ENCODE measurements at places on chromosomes 1 and 21.
A peak's percentile ranks its signal among the peaks of the same experiment; 100 is the strongest.

DNA sequence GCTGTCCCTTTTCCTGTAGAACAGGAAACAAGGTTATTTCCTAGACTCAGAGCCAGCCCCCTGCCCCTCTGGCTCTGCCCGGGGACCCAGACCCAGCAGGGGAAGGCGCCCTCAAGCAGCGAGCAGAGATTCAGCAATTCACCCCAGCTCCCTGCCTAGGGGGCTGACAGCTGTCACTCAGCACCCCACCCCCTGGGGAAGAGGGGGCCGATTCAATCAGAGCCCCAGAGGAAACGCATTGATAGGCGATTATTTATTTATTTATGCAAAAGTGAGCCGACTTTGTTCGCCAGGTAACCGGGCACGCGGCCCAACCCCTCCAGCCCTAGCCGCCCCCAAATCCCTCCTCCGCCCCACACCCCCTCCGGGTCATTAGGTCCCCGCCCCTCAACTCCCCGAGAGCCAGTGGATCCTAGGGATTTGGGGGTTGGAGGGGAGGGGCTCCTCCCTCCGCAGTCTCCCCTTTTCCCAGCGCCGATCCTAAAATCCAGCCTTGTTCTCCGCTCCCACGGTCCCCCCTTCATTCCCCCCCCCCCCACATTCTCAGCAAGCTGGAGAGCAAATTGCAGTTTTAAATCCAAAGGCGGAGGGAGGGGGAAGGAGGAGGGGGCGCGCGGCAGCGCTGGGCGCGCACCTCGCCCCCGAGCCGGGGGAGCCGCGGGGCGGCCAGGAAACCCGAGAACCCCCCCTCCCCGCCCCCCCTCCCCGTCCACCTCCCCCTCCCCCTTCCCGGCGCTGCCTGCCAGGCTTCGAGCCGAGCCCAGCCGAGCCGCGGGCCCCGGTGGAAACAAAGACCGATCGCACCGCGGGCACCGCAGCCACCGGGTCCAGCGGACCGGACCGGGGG, 1.3 kb downstream of the AHDC1 start:
- peak; percentile 30 for DNase-seq

DNA sequence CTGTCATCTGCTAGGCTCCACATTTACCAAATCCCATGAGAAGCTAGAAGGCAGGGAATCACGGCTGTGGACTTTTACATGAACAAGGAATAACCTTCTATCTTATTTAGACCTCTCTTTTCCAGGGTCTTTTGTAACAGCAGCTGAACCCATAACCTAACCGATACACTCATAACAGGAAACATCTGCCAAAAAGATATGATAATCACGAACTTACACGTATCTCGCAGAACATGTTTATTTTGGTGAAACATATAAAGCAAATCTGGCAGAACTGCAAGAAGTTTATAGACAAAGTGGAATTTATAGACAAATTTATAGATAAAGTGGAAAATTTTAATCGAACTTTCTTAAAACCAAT, 20.4 kb downstream of the TINAGL1 start:
- no peak for DNase-seq

DNA sequence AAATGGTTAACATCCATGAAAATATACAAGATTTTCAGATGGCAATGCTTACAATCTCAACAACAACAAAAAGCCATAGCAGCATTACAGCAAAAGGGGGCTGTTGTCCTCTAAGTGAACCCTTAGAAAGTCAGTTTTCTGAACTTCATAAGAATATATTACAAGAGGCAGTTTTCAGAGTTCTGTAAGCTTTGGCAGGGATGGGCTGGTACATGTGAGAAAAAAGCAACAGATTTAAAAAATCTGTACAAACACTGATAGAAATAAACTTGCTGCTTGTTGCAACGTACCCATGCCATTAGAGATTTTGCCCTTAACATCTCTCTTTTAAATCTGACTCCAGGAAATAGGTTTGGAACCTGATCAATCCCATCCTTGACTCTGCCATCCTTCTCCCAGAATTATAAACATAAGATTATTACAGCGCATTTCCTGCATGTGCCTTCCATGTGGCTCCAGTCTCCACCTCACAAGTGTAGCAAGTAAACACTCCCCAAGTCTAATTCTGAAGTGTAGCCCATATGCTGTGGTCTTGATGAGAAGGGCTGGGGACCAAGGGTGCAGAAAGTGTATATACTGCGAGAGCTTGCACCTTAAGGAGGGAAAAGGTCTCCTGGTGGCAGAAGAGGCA, 101.4 kb upstream of the TSPAN2 start:
- no peak for DNase-seq

DNA sequence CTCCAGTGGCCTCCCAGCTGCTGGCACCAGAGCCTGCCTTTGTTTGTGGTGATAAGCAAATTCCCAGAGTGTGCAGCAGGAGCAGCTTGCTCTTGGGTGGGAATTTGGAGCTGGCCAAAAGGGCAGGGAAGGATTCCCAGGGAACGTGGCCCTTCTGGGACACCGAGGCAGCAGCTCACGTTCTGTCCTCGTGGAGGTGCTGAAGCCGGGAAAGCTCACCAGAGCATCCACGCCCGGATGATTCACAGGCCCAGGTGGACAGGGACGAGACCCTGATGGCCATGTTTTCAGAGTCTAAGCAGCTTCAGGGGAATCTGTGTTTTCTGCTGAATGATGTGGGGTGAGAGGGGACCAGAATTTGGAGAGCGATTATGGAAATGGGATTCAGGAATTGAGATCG, 19.1 kb upstream of the KLHDC7A start:
- DNase-seq, result no peak

GRCh38 chr1:160070243-160071163, 543 bp upstream of the KCNJ10 start:
- DNase-seq, result peak; percentile 34

- no peak for DNase-seq
Measured at GRCh38 chr1:117030271-117030877, 28.8 kb downstream of the CD101 start.

DNA sequence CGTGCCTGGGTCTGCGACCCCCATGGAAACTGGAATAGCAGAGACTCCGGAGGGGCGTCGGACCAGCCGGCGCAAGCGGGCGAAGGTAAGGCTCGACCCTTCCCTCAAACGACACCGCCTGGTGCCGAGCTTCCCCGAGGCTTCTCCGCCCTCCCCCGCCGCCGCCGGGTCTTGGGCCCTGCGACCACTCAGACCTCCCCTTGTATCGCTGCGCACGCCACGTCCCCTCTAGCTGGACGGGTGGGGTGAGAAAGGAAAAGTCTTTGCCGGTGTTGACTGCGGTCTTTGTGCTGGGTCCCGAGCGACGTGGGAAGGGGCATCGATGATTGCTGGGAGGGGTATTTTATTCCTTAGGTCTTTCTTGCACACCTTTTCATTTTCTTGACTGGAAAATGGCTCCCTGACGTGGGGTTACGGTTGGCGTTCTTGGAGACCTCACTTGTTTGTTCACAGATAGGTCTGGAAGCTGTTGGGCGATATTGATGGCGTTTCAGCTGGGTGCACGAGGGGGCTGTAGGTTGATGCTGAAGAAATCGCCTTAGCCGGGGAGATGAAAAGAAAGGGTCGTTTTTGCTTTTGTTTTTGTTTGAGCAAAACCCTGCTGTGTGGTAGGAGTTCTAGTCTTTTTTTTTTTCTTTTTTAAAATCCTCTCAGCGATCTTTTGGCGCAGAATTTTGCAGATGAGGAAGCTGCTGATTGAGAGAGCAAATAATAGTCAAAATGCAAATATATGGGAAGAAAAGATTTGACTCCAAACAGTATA, 776 bp downstream of the KDM1A start:
- peak; percentile 41 for DNase-seq

DNA sequence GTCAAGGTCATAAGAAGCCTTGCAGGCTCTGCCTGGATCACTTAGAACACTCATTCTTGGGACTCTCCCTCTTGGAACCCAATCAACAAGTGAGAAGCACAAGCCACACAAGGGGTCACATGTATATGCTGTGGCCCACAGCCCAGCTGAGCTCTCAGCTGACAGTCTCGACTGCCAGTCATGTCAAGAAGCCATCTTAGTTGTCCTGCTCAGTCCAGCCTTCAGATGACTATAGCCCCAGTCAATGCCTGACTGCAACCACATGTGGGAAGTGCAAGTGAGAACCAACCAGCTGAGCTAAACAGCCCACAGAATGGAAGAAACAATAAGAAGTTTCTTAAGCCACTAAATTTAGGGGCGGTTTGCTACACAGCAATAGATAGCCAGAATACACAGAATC, 356.0 kb downstream of the KCNH1 start:
- DNase-seq, result no peak

DNA sequence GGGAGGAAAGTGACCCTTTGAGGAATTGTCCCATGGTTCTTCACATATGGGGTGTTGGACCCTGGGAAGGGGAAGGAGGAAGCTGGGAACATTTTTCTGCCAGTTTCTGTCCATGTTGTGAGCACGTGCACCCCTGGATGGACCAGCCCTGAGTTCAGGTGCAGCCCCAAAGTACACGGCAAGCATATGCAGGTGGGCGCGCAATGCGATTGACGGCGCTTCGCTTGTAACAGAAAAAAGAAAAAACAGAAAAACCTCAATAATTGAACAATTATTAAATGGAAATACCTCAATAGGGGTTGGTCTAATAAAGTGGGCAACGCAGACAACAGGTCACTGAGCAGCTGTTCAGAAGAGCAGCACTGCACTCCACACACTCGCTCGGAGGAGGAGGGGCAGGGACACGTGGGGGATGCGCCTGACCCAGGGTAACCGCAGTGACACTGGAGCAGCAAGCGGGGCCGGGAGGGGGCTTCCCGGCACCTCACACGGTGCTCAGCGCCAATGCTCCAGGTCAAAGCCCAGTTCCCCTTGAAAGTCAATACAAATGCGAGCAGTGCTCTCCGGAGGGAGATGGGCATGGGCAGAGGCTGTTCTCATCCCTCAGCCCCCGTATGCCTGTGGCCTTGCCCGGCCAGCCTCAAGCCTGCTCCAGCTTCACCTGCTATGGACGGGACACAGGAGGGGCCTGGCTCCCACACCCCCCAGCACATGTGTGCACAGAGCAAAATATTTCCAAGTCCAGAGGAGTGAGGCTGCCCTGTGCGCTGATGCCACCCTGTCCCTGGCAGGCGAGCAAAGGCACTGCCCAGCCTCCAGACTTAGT, 6.6 kb upstream of the ACTRT2 start:
- no peak for DNase-seq

DNA sequence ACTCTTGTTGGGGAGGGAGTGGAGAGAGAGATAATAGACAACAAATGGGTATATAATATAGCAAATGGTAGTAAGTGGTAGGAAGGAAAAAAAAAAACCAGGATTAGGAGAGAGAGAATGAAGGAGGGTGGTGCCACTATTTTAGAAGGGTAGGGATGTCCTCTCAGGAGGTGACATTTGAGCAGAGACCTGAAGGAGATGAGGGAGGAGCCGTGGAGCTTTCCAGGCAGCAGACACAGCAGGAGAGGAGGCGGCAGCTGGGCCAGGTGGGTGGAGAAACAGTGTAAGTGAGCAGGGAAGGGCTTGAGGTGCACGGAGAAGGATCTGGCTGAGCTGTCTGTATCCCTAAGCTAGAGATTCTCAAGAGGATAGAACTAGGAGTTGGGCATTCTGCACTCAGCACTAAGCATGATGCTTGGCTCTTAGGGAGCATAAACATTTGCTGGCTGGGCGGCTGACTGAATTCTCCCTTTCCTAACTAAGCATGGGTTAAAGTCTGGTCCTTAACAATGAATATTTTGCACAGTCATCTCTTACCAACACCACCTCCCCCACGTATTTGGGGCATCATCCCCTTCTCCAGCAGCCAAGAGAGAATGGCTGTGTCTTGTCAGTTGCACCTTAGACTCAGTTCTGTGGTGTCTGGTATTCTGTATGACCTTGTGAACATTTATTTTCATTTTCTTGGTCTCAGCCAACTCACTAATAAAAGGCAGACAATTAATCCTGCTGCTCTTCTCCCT, 27.6 kb upstream of the SARS1 start:
- no peak for DNase-seq

DNA sequence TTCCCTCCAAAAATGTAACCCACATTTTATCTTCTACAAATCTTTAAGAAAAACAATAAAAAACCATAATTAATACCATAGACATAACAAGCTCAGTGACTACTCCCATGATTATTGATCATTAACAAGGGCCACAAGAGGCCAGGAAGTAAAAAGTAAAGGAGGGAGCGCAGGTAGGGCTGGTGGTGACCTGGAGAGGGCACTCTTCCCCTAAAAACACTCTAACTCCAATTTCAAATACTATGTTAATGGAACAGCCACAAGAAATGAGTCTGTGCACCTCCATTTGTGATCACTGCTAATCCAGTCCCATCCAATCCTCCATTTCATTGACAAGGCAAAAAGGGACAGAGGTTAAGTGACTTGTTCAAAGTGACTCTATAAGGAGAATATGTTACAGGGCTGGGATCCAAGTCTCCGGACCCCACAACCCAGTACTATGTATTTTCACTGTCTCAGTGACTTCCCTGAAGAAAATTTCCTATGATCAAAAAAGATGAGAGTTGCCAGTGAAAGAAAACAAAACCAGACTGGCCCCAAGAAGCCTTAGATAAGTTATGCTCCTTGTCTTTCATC, 41.2 kb upstream of the CFAP298 start:
- peak; percentile 3 for DNase-seq

- peak; percentile 17 for DNase-seq
Measured at GRCh38 chr1:184986250-184986649, 11.9 kb upstream of the NIBAN1 start.

GRCh38 chr1:215635827-215636226, 68.7 kb downstream of the KCTD3 start:
- DNase-seq, result no peak

DNA sequence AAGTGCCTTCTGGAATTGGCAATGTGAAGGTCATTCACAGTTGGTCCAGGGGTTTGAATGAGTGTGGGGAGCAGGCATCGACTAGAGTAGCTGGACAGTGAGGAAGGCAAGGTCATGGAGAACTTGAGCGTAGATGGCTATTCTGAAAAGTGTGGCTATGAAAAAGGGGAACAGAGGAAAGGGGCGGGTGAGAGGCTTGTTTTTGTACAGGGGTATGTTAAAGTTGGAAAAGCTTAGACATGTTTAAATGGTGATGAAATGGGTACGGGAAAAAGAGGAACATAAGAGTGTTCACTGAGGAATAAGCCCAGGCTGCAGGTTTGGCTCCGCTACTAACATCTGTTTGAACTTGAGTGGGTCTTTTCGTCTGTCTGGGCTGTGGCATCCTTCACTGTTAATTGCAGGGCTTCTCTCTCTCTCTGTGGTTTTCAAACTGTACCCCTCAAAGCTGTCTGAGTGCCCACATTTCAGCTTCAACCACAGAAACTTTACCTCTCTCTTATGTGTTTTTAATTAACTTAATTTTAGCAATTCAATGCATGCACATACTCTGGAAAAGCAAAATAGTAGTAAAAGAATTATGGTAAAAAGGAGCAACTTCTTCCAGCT, 70.8 kb upstream of the COA6 start:
- no peak for DNase-seq

DNA sequence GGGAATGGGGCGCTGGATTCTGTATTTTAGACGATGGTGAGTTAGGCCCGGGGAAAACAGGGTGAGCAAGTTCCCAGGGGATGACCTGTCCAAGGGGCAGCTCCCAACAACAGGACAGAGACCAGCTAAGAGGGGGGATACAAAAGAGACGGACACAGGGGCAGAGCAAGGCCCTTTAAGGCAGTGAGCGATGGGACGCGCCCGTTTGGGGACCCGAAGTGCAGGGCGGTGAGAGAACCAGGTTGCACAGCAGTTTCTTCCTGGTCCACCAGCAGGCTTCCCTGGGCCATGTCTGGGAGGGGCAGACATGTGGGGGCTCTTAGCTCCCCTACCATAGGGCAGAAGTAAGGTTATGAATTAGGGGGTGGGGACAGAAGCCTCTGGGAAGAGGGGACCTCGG, 22.0 kb downstream of the INAVA start:
- DNase-seq, result no peak

- no peak for DNase-seq
Measured at GRCh38 chr1:96878640-96879039, 157.1 kb downstream of the PTBP2 start.

- no peak for DNase-seq
Measured at GRCh38 chr1:77652268-77652667, 30.2 kb downstream of the ZZZ3 start.

- DNase-seq, result no peak
Measured at GRCh38 chr1:8397511-8397910, 79.6 kb downstream of the SLC45A1 start.

Measured in mammary epithelial cell (primary cell).